ENCODE measurements at places on chromosomes 6 and 20. TPM values are rescaled to one million over a fixed set of nuclear protein-coding genes. Genes with fewer than 3 reads are reported as not detected.

ADGRB3 gene
- not detected for total RNA-seq

RIPOR3 gene
- not detected for total RNA-seq

RIPPLY2 gene
- 0.46 TPM for total RNA-seq

LTB gene
- 0.32 TPM for total RNA-seq

DHX16 gene
- 28.3 TPM for total RNA-seq

HSPA1L gene
- 1.4 TPM for total RNA-seq

TRIM10 gene
- total RNA-seq = not detected

ADGRF4 gene
- 16.5 TPM for total RNA-seq

SFTA2 gene
- total RNA-seq = 0.11 TPM

ERVFRD-1 gene
- total RNA-seq = not detected

TREM2 gene
- total RNA-seq = 0.08 TPM
